ENCODE measurements at places on chromosomes 11 and 22.
A peak's percentile ranks its signal among the peaks of the same experiment; 100 is the strongest.

GRCh38 chr11:8826901-8827560 is 84.0 kb upstream of the AKIP1 start:
- DNase-seq = no peak

GRCh38 chr11:98056945-98057344 is 963.8 kb upstream of the CNTN5 start:
- no peak for DNase-seq

DNA sequence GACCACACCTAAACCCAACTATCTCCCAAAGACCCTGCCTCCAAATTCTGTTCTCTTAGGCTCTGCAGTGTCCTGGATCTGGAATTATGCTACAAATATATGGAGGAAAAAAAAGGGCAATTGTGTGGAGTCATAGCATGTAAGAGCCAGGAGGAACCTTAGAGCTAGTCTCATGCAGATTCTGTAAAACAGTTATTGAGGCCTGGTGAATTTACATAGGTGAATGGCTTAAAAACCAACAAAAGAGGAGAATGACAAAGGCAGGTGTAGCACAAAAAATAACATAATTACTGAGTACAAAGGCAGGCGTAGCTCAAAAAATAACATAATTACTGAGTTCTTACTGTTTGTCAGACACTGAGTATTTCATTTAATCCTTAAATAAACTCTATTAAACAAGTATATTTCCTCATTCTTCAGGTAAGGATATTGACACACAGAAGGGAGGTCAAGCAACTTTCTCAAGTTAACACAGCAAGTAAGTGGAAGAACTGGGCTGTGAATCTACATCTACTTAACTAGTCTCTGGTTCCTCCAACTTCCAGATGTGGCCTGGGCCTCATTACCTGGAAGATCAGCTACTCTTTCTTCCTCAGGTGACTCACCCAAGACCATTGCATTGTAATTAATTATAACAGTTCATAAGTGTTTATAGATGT is 938.9 kb upstream of the TENM4 start:
- DNase-seq = no peak

GRCh38 chr11:34682825-34683224 is 61.9 kb downstream of the EHF start:
- no peak for DNase-seq

DNA sequence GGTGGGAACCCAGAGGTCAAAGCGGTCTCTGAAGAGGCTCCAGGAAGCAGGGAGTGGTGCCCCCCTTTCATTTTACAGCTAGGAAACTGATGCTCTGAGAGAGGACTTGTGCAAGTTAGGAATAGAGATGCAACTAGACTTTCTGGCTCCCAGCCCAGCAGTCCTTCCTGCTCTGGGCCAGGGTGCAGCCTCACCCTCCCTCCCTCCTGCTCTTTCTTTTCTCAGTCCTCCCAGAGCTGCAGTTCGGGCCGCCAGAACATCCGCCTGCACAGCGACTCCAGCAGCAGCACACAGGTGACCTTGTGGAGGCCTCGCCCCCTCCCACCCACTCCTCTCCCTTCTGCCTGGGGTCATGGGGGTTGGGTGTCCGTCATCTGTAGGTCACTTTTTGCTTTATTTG is 51.5 kb downstream of the LHFPL7 start:
- DNase-seq = no peak

DNA sequence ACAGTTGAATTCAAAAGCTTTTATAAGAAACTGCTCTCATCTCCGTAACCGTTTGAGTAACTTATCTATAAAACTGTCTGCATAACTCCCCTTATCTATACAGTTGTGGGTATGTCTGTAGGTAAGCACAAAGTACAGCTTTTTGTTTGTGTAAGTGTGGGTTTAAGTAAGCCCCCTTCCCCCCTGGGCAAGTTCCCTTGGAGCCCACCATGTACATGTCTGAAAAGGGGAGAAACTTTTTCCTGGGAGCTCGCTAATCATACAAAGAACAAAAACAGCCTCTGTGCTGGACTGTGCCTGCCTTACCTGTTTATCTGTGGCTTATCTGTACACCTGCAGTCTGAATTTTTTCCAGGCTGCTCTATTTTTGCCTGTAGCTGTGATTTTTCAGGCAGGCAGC is 36.3 kb upstream of the TMEM45B start:
- DNase-seq = no peak

DNA sequence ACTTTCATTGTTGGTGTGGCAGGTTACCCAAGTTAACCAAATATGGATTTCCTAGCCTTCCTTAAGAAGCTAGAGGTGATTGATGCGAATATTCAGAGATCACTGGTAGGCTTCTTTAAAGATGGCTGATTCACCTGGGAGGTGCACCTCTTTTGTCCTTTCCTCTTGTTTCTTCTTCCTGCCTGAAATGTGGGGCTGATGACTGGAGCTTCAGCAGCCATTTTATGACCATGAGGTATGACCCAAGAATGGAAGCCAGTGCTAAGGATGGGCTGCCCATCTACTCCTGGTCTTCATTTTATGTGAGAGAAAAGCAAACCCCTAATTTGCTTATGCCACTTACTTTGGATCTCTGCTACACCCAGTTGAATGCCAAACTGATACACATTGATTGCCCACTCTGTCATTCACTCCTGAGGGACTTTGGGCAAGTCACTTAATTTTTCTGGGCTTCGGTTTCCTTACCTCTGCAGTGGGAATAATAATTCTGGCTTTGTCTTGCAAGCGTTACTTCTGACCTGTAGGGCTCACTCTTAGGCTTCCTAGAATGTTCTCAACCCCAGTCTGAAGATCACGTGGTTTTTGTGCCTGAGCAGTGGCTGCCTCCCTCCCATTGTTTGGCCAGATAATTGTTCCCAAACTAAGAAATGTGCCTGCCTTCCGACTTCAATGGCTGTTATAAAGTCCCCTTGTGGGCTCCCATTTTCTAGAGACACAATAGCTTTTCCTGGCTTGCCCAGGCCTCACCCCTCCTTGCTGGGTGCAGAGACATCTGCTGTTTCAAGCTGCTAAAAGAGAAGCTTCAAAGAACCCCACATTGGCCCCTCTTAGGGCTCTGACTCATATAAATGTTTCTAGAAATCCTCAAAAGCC is 243.1 kb downstream of the ST3GAL4 start:
- no peak for DNase-seq

GRCh38 chr22:46368871-46369715 is 33.6 kb downstream of the TRMU start:
- no peak for DNase-seq

GRCh38 chr11:44550123-44550522 is 15.3 kb upstream of the CD82 start:
- no peak for DNase-seq

DNA sequence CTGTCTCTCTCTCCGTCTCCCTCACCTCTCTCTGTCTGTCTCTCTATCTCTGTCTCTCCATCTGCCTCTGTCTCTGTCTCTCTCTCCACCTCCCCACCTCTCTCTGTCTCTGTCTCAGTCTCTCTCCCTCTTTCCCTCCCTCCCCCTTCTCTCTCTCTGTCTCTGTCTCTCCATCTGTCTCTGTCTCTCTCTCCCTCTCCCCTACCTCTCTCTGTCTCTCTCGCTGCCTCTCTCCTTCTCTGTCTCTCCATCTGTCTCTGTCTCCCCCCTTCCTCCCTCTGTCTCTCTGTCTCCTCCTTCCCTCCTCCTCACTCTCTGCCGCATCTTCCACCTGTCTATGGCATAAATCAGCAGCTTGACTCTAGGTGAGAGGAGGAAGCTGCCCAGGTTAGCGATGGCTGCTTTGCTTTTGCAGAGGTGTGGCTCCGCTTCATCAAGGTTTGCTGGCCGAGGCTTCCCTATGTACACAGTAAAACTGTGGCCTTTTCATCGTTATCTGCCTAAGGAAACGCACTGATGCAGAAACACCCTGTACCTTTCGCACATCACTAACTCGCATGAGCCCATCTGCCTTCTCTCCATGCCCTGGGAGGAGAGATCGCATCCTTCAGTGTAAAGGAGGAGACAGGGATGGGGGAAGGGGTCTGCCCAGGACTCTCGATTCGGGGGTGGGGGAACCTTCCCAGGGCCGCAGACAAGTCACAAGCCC is 44.5 kb downstream of the ANO1 start:
- no peak for DNase-seq

- DNase-seq = no peak
Observed at GRCh38 chr22:39528080-39528661, 4.4 kb downstream of the RPS19BP1 start.

DNA sequence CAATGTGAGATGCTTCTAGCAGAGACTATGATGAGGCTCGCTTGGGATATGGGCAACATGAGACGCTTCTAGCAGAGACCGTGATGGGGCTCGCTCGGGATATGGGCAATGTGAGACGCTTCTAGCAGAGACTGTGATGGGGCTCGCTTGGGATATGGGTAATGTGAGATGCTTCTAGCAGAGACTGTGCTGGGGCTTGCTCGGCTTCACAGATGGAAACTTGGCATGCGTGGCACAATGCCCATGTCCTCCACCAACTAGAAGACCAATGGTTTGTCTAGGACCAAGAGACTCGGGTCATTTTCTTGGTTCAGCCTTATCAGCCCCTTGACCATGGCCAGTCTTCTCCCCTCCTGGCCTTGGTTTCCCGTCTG is 7.1 kb downstream of the MYEOV start:
- DNase-seq = no peak

DNA sequence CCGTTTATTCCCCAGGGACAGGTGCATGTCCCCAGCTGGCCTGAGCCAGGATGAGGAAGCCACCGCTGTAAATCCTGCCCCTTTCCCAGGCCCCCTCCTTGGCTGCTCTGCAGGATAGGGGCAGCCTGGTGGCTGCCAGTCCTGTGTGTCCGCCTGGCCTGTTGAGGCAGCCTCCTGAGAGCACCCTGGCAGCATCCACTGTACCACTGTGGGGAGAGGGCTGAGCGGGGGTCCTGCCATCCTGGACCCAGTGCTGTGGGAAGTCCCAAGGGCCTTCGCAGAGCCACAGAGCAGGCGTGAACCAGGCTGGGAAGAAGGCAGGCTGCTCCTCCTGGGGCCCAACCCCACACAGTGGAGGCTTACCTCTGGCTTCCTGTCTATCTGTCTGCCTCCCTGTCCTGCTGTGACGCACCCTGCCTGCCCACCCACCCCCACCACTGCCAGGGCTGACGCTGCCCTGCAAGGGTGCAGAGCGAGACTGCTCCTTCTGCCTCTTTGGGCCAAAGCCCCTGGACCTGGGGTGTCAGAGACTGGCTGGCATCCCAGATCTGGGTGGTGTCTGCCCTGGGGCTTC is 8.4 kb downstream of the KCTD17 start:
- DNase-seq = no peak

GRCh38 chr22:27422442-27422841 is 379.1 kb downstream of the MN1 start:
- no peak for DNase-seq

DNA sequence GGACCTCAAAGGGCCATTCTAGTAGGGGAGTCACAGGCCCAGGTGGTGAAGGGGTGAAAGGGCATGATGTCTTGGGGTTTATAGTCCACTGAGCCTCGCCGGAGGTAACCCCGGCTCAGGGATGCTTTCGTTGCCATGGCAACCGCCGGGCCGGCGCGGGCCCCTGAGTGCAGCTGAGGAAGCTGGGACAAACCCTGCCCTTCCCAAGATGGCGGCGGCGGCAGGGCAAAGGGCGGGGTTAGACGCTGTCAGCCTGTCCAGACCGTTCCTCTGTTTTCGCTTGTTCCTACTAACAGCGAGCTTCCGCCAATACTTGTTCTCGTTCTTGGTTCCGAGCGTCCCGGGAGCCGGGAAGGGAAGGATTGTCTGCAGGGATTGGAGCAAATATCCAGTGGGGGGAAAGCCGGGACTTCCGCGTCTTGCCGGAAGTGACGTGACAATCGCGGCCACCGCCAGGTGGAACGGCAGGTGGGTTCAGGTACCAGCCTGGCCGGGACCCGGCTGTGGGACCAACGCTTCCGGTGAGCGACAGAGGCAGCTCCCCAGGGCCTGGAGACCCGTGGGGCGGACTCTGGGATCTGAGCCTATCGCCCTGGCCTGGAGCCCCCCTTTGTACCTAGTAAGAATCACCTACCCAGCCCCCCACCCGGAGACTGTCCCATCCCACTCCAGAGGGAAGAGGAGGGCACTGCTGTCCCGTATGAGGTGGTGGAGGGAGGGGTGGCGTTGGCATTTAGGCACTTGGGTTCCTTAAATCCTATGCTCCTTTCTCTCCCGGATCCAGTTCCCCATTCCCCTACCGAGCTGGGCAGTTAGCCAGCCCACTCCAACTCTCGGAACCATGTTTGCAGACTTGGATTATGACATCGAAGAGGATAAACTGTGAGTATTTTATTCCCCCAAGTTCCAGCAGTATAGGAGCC is at the start of gene PICK1:
PICK1 (plus strand) TSS at position 436 of the 923 bp plus-strand sequence; CDS start at position 842, 406 bp downstream.
- DNase-seq = peak; percentile 45

DNA sequence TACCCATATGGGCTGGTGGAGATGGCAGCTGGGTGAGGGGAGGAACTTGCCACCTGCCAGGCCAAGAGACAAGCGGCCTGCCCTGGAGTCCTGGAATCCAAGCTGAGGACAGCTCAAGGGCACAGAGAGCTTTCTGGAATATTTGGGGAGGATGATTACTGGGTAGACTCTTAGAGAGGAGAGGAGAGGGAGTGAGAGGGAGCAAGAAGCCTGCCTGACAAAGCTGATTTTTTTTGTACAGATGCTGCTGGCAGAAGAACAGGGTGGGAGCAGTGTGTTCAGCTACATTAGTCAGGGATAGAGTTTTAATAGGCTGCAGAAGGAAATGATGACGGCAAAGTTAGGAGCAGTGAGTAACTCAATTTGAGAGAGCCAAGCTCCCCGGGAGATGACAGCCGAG is 299.3 kb downstream of the NXPE2 start:
- no peak for DNase-seq

GRCh38 chr11:72687326-72687725 is 13.1 kb upstream of the PDE2A start:
- no peak for DNase-seq

- no peak for DNase-seq
Observed at GRCh38 chr22:50710886-50711285, 27.1 kb upstream of the ACR start.

DNA sequence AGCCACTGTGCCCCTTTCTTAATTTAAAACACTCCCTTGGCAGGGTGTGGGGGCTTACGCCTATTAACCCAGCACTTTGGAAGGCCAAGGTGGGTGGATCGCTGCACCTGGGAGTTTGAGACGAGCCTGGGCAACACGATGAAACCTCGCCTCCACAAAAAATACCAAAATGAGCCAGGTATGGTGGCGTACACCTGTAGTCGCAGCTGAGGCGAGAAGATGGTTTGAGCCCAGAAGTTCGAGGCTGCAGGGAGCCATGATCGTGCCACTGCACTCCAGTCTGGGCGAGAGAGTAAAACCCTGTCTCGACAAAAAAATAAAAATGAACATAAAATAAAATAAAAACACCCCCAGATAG is 45.0 kb downstream of the LINC01488 start:
- DNase-seq = no peak

DNA sequence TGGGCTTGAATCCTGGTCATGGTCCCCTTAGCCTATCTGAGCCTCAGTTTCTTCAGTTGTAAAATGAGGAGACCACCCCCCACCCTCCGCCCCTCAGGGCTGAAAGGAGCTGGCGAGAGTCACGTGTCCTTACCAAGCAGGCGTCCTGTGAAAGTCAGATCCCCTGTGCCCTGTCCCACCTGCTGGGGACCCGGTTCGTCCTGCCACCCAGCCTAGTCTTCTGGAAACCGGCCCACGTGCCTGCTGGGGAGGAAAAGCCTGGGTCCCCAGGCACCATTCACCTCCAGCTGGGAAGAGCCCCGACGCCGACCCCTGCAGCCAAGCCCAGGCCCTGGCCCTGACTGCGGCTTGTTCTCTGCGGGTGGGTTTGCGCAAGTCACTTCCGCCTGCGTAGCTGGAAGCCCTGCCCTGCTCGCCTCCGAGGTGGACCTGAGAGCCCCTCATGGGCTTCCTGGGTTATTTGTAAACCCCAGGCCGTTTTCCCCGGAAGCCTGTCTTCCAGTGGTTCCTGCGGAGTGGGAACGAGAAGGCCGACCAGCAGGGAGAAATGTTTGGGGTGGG is 679 bp upstream of the SSH3 start:
- DNase-seq = no peak

- DNase-seq = no peak
Observed at GRCh38 chr11:35390737-35391682, 28.3 kb downstream of the SLC1A2 start.

Data from activated CD8-positive, alpha-beta memory T cell treated with anti-CD3 and anti-CD28 coated beads for 1 hour (primary cell).